T-helper 9 cell (primary cell): ENCODE measurements at places on chromosomes 5 and 9.

GRCh38 chr5:58849921-58850667 is 267.2 kb downstream of the RAB3C start:
- no peak for DNase-seq

DNA sequence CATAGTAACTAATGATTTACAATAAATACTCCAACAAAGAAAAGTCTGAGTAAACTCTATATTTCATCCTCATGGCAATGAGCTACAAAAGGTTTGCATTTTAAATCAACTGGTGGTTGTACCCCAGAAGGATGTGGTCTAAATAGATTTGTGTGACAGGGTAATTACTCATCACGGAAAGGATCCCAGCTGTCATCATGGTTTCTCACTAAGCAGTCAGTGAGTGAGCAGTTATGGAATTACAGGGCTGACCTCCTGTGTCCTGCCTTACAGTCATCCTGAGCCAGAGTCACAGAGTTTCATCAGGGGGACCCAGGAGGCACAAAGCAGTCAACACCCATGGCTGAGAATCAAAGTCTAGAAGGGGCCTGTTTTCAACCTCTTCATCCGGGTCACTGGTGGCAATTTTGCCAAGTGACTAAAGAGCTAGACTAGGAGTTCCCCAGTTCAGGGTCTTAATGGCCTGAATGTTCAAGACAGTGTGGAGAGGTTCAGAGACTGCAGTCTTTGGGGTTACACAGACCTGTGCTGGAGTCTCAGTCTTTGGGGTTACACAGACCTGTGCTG is 210.7 kb upstream of the SLC24A2 start:
- no peak for DNase-seq

GRCh38 chr5:170168797-170169196 is 63.1 kb downstream of the FOXI1 start:
- DNase-seq = no peak

- no peak for DNase-seq
These were observed 72.3 kb downstream of the RAD23B start for GRCh38 chr9:107355394-107355793.

GRCh38 chr9:96382175-96382574 is 1.3 kb downstream of the SLC35D2 start:
- DNase-seq = no peak

DNA sequence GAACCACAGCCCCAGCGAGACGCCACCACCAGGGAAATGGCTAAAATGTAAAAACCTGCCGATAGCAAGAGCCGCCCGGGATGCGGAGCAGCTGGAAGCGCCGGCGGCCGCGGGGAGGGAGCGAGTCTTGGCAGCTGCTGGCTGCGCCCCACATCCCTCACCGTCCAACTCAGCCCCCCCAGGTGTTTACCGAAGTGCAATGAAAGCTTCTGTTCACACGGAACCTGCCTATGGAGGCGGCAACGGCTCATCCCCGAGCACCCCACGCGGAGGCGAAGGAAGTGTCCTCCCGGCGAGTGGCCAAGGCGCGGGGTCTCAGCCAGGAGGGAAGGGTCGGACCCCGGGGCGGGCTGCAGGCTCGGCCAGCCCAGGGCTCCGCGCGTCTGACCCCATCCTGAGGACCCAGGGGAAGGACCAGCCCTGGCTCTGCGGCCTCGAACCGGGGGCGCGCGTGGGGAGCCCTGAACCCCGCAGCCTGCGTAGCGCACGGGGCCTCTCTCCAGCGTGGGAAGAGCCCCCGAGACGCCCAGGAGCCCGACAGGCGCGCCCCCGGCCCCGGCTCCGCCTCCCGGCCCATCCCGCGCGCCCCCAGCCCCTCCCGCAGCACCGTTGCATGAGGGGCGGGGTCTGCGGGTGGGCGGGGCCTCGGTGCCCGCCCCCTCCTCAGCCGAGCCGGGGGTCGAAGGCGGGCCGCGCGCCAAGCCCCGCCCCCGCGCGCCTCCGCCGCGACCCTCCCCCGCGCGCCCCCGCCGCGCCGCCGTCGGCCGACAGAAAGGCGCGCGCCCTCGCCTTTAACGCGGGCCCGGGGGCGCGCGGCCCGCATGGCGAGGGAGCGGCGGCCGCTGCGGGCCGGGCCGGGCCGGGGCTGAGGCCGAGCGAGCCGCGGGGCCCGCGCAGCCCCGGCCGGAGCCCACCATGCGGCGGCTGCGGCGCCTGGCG is at the start of gene DIPK1B:
DIPK1B (plus strand) TSS at position 822 of the 939 bp plus-strand sequence; CDS start at position 916, 94 bp downstream.
- no peak for DNase-seq

- no peak for DNase-seq
These were observed 114.3 kb downstream of the EPB41L4A start for GRCh38 chr5:112304743-112305142.

DNA sequence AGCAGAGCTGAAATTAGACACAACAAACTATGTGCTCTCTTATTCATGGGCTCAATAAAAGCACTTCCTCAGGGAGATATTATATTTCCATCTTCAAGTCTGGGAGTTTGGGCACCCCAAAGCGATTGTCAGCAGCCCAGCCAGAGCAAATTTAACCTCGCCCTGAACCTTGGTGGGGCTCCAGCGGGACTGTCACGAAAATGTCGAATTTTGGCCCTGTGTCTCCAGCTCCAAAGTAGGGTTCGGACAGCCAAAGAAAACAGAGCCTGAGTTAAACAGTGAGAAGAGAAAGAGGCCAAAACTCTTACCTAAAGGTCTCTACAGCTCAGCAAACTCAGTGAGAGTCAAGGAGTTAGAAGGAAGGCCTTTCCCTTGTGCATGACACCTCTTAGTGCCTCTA is 432.9 kb downstream of the SPATA31D1 start:
- DNase-seq = no peak

GRCh38 chr5:84859056-84859455 is 474.4 kb upstream of the EDIL3 start:
- DNase-seq = no peak

- no peak for DNase-seq
These were observed 94.0 kb downstream of the RCL1 start for GRCh38 chr9:4886698-4887097.

GRCh38 chr9:137582286-137582860 is 3.6 kb upstream of the DPH7 start:
- no peak for DNase-seq

GRCh38 chr9:89471390-89471789 is 26.5 kb downstream of the SEMA4D start:
- no peak for DNase-seq

DNA sequence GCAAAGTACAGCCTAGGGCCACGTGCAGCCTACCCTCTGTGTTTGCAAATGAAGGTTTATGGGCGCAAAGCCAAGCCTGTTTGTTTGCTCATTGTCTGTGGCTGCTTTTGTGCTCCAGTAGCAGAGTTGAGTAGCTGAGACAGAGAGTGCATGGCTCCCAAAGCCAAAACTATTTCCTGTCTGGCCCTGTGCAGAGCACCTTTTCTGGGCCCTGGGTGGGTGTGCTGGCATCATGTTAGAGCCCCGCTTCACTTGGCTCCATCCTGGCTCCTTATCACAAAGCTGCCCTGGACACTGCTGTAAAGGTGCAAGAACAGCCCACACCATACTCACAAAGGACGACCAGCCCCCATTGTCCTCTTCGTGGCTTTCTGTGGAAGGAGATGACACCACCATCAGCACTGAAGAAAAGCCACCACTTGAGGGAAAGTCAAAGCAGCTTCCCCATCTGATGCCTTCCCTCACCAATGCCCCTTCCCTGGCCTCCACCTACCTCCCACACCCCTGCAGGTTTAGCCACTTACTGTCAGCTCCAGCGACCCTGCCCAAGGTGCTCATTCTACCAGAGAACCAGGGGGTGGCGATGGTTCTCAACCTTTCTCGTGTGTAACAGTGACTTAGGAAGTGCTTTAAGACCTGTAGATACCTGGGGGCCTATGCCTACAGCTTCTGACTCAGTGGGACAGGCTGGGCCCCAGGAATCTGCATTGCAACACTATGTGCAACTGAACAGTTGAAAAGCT is 23.4 kb downstream of the LCP2 start:
- DNase-seq = peak; percentile 43

DNA sequence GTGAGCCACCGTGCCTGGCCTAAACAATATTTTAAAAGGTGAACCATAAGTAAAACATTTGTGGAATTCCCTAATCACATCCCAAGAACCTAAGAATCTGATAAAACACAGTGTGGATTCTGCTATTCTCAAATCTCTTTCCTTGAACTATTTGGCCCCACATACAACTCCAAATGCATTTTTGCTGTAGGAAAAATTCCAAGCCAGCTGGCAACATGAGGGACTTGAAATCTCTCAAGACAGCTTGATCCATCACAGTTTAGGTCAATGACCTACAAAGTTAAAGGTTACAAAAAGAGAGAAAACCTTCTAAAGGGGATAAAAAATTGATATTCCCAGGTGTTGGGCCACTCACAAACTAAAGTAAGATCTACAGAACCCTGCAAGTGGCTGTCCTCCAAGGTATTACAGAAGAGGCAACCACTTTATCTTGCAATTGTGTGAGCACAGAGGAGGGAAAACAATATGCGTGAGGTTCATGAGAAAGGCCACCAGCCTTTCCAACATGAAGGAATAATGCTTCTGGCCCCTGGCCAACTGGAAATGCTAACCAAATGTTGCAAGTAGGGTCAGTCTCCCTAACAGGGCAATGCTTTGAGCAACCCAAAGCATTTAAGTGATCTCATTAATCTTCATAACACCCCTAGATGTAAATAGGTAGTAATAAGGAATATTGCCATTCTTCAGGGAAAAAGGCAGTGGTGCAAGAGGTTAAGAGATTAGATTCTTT is 221.4 kb downstream of the SEMA5A start:
- DNase-seq = no peak

- DNase-seq = no peak
These were observed 512 bp downstream of the PLK2 start for GRCh38 chr5:58459146-58460001.

DNA sequence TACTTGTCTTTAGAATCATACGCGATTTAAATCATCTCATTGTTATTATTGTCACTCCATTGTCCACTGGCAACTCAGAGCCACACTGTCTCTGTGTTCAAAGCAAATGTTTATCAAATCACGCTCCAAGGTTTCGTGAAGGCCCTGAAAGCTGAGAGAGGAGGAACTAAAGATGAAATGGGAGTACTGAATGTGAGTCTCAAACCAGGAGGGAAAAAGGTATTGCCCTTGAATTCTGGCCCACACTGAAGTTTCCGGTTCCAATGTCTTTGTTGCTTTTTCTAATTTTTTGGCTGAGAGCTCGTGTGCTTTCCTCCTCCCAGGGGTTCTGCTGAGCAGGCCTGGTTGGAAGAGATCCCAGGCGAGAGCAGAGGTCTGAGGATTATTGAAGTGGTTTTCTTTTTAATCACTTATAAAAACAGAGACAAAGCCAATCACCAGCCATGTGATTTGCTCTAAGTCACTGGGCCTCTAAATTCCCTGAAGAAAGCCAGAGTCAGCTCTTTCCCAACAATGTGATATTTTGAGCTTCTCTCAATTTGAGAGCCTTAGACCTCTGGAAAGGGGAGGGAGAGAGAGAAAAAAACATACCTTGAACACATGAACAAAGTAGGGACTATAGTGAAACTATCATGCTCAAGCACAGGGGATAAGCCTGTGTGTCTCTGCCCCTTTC is 420.8 kb upstream of the GRAMD2B start:
- no peak for DNase-seq

- DNase-seq = no peak
These were observed 270.7 kb upstream of the TRPC7 start for GRCh38 chr5:136636001-136636400.

GRCh38 chr5:17918373-17919104 is 284.3 kb downstream of the TAF11L14 start:
- no peak for DNase-seq

DNA sequence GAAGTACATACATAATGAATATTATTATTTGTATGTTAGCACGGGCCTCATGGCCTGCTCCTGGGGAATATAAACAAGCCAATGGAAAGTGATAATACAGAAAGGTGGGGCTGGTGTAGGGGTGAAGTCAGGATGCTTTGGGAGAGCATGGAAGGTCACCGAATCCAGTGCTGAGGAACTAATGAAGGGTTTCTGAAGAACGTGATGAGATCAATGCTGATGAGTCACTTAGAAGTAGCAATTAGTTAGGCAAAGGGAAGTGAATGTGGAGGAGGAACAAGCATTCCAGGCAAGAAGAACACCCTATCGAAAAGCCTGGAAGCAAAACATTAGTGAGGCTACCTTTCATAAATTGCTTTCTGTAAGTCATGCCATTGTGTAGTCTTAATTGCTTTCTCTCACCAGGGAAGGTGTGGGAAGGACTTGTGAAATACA is 2.1 kb downstream of the ANXA1 start:
- no peak for DNase-seq

GRCh38 chr5:32833663-32834062 is 122.5 kb downstream of the NPR3 start:
- DNase-seq = no peak

DNA sequence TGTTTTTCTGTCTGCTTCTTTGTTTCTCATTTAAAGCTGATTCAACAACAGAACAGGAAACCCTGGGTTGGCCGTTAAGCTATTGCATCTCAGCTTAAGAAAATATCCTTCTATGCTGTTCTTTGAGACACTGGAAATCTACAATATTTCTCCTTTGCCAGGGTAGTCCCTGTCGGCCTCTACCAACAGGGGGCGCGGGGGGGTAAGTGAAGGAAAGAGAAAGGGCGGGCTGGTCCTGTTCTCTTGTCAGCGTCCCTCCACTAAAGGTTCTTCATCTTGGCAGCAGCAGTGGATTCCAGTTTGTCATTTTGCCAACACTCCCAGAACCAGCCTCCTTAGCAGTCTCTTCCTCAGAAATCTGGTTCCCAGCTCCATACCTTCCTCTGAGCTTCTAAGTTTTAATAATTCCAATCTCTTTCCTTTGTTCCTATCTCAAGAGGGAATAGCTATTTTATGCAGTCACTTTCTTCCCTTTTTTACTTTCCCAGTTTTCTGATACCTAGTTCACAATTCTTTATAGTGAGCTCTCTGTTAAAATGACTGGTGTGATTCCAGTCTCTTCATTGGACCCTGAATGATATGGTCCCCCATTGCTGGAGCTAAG is 222.3 kb downstream of the GLIS3 start:
- peak; percentile 6 for DNase-seq

- DNase-seq = no peak
These were observed 80.2 kb downstream of the ARRDC3 start for GRCh38 chr5:91302958-91303357.

DNA sequence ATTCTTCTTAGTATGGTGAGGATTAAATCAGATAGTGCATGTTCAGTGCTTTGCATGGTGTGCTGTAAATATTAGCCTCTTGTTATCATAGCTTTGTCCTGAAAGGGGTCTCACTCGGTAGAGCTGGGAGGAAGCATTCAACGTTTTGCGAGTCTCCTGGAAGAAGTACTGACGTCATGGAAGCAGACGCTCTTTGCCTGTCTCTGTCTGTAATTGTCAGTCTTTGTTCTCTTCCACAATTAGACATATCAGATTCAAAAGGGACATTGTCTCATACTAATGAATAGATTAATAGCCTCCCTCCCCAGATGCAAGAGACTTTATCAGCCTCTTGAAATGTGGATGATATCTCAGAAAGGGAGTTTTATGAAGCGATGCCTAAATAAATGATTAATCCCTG is 91.8 kb upstream of the CXCL14 start:
- DNase-seq = no peak

DNA sequence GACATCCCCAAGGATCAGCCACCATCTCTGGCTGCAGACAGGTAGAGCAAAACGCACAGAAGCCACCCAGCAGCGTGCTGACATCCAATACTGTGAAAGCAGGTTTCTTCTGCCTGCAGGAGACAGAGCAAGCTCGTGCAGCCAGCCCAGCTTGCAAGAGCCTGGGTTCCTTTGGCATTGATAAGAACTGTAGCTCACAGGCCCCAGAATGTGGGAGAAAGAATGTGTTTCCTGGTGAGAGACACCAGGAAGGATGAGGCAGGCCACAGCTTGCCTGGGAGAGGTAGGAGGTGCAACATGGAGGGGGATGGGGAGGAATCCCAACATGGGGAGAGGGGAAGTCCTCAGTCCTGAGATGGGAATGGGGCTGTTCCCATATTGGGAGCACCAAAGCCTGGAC is 34.0 kb upstream of the ARAP3 start:
- no peak for DNase-seq

- DNase-seq = no peak
These were observed at the start of gene PCDHGC5 for GRCh38 chr5:141488591-141489561. TSS of gene PCDHGC5 (plus strand) at chr5:141489081. CDS start at chr5:141489241, 160 bp downstream.
